Activated CD4-positive, alpha-beta T cell treated with anti-CD3 and anti-CD28 coated beads, Interleukin-2, amount 50 U/mL, for 48 hours (primary cell): ENCODE measurements at places on chromosomes 6 and 20.
A peak's percentile ranks its signal among the peaks of the same experiment; 100 is the strongest.

DNA sequence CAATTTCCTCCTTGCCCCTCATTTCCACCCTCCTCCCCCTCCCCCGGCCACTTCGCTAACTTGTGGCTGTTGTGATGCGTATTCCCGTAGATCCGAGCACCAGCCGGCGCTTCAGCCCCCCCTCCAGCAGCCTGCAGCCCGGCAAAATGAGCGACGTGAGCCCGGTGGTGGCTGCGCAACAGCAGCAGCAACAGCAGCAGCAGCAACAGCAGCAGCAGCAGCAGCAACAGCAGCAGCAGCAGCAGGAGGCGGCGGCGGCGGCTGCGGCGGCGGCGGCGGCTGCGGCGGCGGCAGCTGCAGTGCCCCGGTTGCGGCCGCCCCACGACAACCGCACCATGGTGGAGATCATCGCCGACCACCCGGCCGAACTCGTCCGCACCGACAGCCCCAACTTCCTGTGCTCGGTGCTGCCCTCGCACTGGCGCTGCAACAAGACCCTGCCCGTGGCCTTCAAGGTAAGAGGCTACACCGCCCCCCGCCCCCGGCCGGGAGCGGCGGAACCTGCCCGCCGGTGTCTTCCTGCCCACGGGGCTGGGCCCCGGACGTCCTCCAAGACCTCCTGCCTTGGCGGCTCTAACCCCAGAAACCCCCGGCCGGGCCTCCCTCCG lies 44.9 kb upstream of the SUPT3H start:
- DNase-seq, result peak; percentile 61

DNA sequence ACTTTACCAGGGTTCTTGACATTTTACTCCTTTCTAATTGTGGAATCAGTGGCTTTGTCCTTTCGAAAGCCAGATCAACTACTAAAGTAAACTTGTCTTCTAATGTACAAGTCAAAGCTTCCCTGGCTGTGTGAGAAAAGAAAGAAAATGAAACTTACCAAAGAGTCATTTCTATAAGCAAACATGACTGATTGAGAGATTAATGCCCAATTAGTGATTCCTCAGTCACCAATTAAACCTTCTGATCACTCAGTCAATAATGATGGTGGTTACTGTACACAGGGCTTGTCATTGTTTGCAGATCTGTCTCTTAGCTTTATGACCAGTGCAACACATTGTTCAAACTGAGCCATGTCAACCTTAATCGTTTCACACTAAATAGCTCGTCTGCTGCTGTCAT lies 1168.4 kb upstream of the CITED2 start:
- no peak for DNase-seq

- DNase-seq, result no peak
Observed at GRCh38 chr6:87669051-87669450, 33.0 kb downstream of the AKIRIN2 start.

DNA sequence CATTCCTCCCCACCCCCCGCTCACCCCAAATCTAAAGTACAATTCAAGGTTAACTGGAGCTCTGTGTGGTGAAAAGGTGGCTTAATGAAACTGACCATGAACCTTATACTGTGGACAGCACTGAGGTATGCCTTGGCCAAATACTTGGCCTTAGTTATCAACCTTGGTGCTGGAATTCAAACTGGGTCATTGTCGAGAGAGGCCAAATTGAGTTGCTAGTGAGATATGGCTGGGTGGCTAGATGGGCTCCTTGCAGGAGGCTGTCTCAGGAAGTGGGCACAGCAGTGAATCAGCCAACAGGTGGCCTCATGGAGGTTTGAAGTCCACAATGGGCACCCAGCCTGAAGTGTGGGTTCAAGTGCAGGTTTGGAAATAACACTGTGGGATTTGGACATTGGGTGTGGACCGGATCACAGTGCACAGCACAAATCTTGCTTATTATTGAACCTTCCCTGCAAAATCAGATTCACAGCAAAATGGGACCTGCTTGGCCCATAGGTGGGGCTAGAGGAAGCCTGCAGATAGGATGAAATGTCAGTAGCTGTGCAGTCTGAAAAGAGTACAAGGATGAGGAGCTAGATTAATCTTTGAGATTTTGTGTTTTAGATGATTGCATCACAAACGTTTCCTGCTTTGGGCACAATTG lies 5.6 kb upstream of the BTBD3 start:
- DNase-seq, result no peak

GRCh38 chr6:130000526-130001421 lies 17.6 kb upstream of the L3MBTL3 start:
- DNase-seq, result no peak

GRCh38 chr6:138824482-138825144 lies 28.7 kb downstream of the ECT2L start:
- peak; percentile 13 for DNase-seq
